Cardiac muscle cell (in vitro differentiated cells and primary cell): ENCODE measurements at places on chromosomes 6 and 20. TPM values are rescaled to one million over a fixed set of nuclear protein-coding genes. Genes with fewer than 3 reads are reported as not detected.

The AGER gene
- polyA plus RNA-seq = 4.8 and 9.8 TPM in 2 replicates

The TGM2 gene
- polyA plus RNA-seq = 119 and 192 TPM in 2 replicates

The HLA-DQA1 gene
- 0.27 TPM in 1 of 2 replicates, not detected in the other for polyA plus RNA-seq

The RIPPLY2 gene
- polyA plus RNA-seq = 0.49 and 1.2 TPM in 2 replicates

The KCNK17 gene
- polyA plus RNA-seq = not detected in 2 replicates

The DZANK1 gene
- 2.4 and 2.7 TPM in 2 replicates for polyA plus RNA-seq

The SIRPD gene
- polyA plus RNA-seq = not detected in 2 replicates

The DYNLT2 gene
- 2.4 and 5.0 TPM in 2 replicates for polyA plus RNA-seq
